ENCODE measurements at places on chromosomes 6 and 20.

DNA sequence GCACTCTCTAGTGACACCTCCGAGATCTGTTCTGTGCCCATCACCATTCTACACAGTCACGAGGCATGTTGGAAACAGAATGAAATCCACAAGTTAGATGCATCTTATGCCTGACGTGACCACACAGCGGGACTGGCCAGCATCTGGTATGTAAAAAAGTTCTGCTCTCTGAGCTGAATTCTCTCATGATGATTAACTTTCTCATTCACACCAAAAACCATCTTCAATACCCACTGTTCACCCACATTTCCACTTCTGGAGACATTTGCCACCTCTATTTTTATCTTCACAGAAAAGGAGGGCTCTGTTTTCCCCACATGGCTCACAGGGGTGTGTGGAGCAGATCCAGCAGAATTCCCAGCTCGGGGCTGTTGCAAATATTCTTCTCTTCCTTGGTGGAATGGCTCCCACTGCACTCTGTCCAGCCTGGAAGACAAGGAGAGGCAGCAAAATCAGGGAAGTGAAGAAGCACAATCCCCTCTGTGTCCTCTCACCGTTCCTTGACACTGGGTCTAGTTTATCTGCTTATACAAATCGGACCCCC is 303.4 kb downstream of the TAF4 start:
- no peak for DNase-seq

DNA sequence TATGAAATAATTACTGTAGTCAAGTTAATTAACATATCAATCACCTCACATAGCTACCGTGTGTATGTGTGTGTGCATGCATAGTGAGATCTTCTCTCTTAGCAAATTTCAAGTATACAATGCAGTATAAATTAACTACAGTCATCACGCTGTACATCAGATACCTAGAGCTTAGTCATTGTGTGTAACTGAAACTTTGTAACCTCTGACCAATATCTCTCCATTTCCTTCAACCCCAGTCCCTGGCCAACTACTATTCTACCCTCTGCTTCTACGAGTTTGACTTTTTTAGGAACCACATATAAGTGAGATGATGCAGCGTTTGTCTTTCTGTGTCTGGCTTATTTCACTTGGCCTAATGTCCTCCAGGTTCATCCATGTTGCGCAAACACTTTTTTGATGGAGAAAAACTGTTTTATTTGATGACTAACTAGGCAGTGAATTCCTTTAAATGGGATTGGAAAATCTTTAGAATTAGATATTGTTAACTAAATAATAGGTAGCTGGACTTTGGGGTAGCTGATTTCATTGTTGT is 459.5 kb downstream of the DHX35 start:
- no peak for DNase-seq

GRCh38 chr6:72709431-72709830 is 87.6 kb downstream of the KCNQ5 start:
- no peak for DNase-seq

DNA sequence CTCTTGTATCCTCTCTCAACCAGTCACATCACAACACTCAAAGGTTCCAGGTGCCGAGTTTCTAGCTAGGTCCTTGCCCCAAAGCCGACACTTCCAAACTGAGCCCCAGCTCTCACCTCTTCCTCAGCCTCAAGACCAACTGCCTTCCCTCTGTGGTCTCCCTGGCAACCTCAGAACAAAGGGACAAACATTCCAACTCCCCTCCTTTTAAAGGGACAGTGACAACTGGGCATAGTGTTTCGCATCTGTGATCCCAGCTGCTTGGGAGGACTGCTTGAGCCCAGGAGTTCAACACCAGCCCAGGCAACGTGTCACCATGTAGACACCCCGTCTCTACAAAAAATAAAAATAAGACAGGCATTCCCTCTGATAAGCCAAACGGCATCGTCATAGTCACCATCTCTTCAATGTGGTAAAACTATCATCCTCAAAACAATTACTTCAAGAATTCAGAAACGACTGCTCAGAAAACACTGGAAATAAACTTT is 11.3 kb downstream of the DIDO1 start:
- DNase-seq, result peak; percentile 50
